Left ventricle myocardium superior (tissue), 1 donor: ENCODE measurements at places on chromosomes 16 and 17. TPM values are rescaled to one million over a fixed set of nuclear protein-coding genes. Genes with fewer than 3 reads are reported as not detected.

The TBC1D26 gene
- total RNA-seq = not detected

GRCh38 chr17:50355701-50356341 is 9.9 kb downstream of the XYLT2 start:
- no peak for DNase-seq

DNA sequence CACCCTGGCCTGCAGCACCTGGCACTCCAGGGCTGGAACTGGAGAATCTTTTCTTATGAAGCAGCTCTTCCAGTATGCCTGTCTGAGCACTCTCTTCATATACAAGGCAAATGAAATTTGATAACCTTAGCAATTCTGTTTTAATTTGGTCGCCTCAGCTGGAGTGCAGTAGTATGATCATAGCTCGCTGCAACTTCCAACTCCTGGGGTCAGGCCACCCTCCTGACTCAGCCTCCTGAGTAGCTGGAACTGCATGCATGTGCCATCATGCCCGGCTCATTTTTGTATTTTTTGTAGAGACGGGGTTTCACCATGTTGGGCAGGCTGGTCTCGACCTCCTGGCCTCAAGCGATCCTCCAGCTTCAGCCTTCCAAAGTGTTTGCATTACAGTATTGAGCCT is 140.8 kb upstream of the CHMP6 start:
- no peak for DNase-seq

DNA sequence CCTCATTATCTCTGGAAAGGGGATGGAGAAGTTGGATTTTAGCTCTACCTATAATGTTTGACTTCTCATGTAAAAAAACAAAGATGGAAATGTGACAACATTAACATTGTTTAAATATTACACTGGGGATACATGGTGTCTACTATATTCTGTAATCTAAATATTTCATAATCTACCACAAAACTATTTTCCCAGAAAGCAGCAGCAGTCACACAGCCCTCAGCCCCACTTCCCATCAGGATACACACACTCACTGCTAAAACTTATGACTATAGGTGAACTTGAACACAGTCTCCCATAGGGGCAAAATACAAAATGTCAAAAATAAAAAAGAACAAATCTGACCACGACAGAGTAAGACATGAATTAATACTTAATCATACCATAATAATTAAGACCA is 95.7 kb downstream of the KANSL1 start:
- DNase-seq = no peak

The CIITA gene
- 12.2 TPM for total RNA-seq

- DNase-seq = no peak
Measured at GRCh38 chr16:79288066-79288465, 312.5 kb downstream of the MAF start.

The SGF29 gene
- total RNA-seq = 20.4 TPM

GRCh38 chr17:63647936-63648335 is 25.7 kb downstream of the MAP3K3 start:
- no peak for DNase-seq

DNA sequence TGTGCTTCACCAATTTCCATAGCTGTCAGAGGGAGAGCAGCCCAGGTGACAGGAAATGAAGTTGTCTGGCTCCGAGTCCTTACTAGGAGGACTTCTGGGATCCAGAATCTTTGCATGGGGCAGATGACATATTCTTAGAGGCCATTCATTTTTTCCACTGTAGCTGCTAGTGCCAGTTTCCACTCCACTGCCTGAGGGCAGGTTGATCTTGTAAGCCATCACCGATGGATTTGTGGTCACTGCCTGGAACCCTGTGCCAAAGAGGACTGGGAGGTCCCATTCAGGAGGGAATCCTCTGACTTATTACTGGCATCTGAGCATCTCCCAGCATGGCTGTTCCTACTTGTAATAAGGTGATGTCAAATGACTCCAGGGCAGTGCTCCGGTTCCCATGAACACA is 144.1 kb upstream of the KCNJ18 start:
- no peak for DNase-seq

DNA sequence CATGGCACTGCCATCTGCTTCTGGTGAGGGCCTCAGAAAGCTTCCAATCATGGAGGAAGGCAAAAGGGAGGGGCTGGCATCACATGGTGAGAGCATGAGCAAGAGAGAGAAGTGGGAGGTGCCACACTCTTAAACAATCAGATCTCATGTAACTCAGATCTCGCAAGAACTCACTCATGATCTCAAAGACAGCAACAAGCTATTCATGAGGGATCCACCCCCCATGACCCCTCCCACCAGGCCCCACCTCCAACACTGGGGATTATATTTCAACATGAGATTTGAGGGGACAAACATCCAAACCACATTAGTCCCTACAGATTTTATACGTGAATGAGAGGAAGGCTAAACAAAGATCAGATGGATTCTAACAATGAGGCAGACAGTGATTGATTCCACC is 8.9 kb upstream of the TMEM132E start:
- no peak for DNase-seq

The CCDC78 gene
- total RNA-seq = 0.50 TPM

- no peak for DNase-seq
Measured at GRCh38 chr17:59669411-59669810, 37.8 kb downstream of the PTRH2 start.

DNA sequence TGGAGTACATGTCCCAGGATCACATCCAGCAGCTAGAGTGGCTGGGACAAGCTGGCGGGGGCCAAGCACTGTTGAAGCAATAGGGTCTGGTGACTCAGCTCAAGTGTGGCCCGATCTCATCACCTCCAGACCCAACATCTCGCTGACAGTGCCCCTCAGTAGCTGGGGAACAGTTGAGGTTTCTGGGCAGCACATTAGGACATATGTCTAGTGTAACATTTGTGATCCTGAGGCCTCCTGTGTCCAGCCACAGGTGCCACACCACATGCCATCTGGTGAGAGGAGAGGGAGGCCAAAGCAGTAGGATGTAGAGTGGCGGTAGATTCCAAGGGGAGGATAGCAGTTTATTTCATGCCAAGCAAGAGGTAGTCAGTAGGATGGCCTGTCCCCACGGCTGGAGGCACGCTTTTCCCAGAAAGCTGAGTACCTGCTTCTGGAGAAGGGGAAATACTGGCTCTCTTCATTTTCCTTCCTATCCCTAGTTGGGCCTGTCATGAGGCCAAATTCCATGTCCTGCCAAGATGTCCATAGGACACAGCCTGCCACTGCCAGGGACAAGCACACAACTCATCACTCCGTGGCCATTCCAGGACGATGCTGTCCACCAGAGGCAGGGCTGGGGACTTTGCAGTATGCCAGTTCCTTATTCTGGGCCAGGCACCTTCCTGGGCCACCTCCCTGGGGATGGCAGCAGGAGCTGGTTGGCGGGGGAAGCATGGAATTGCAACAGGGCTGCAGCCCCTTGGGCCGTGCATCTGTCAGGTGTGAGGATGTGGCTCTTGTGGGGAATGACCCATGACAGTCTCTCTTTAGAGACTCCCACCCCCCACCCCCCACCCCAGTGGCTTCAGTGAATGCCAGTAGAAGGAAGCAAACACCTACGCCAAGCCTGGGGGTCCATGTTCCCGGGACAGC is 24.0 kb downstream of the GGA3 start:
- DNase-seq = peak; percentile 64

The DPEP1 gene
- not detected for total RNA-seq

The QPRT gene
- total RNA-seq = 26.0 TPM

The KRT17 gene
- total RNA-seq = not detected

- no peak for DNase-seq
Measured at GRCh38 chr17:45923511-45924268, 29.3 kb downstream of the MAPT start.

DNA sequence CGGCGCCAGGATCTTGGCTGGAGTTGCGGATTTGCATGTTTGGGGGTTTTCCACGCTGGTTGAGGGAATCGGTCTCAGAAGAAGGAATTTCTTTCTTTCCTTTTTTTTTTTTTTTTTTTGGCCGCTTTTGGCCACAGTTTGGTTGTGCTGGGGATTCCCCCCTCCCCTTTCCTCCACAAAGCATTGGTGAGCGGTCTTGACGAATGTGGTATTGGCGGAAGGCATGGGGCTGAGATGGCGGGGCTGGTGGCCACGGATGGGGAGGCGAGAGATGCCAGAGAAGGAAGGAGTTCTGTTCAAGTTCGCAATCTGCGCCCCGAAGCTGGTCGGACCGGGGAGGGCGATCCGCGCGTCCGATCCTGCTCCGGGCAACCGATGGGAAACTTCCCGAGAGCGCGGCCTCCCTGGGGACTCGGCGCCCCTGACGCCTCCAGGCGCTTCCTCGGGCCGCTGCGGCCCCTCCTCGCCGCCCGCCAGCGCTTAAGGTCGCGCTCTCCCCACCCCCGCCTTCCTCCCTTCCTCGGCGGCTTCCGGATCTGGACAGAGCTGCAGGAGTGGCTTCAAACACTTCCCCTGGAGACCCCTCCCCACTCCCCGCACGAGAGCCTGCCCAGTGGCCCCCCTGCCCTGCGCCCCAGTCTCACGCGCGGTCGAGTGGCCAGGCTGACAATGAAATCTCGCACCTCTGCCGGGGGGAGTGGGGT is 43.2 kb downstream of the RAI1 start:
- peak; percentile 64 for DNase-seq

- no peak for DNase-seq
Measured at GRCh38 chr16:23207485-23207884, 24.9 kb downstream of the SCNN1G start.

DNA sequence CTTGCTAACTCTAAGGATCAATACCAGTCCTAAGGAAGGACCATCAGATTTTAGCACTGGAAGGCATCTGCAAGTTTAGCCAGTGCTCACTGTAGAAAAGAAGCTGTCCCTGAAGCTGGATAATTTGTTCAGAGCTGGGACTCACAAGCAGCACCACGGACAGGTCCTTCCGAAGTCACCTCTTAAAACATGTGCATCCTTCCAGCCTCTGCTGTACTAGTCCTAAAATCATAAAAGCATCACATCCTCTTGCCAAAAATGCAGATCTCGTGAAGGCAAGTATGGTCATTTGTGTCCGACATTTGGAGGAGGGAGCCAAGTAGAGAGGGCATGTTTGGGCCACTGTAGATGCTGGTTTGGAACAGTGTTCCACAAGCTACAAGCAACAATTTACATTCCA is 506.9 kb downstream of the RBFOX1 start:
- no peak for DNase-seq

DNA sequence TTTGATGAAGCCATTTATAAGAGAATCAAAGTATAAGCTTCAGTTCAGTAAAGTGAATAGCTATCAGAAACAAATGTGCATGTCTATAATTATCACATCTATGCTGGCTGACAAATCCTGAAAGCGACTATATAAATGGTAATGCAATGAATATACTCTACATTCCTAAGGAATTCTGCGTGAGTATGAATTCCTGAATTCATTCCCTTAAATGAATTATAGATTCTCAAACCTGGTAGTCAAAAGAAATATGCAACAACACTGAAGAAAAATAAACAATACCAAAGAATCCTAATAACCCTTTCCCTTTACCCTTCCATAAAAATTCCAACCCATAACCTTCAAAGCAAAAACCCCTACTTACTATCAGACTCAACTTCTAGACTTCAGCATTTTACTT is 416.6 kb upstream of the PMFBP1 start:
- no peak for DNase-seq

DNA sequence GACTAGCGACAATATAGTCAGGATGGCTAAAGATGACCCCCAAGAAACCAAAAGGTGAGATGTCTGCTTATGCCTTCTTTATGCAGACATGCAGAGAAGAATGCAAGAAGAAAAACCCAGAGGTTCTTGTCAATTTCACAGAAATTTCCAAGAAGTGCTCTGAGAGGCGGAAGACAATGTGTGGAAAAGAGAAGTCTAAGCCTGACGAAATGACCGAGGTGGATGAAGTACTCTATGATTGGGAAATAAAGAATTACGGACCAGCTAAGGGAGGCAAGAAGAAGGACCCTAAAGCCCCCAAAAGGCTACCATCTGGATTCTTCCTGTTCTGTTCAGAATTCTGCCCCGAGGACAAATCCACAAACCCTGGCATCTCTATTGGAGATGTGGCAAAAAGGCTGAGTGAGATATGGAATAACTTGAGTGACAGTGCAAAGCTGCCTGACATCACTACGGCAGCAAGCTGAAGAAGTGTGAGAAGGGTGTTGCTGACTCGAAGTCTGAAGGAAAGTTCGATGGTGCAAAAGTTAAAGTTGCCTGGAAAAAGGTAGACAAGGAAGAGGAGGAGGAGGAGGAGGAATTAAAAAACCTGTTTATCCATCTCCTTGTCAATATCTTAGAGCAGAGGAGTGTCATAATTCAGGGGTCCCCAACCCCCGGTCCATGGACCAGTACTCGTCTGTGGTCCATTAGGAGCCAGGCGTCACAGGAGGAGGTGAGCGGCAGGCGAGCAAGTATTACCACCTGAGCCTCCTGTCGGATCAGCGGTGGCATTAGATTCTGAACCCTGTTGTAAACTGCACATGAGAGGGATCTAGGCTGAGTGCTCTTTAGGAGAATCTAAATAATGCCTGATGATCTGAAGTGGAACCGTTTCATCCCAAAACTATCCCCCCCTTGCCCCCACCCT is 25.1 kb upstream of the ADGRG1 start:
- DNase-seq = no peak

The ANKRD40CL gene
- total RNA-seq = not detected

DNA sequence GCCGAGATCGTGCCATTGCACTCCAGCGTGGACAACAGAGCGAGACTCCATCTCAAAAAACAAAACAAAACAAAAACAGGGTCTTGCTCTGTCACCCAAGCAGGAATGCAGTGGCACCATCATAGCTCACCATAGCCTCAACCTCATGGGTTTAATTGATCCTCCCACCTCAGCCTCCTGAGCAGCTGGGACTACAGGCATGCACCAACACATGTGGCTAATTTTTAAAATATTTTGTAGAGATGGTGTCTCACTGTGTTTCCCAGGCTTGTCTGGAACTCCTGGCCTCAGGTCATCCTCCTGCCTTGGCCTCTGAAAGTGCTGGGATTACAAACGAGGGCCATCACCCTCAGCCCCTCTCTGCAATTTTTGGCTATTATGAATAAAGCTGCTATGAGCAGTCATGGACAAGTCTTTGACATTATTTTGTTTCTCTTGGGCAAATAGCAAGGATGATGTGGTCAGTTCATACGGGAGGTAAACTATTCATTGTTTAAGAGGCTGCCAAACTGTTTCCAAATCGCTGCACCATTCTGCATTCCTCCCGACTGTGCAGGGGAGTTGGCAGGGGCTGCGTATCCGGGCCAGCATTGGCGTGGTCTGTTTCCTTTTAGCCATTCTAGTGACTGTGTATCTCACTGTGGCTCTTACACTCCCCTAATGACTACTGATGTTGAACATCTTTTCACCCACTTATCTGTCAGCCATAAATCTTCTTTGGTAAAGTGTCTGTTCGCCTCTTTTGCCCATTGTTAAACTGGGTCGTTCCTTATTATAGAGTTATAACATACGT is 21.1 kb downstream of the EIF4A3 start:
- no peak for DNase-seq

The ADAM11 gene
- total RNA-seq = 27.2 TPM

- no peak for DNase-seq
Measured at GRCh38 chr16:75836347-75837010, 110.2 kb upstream of the CPHXL start.

DNA sequence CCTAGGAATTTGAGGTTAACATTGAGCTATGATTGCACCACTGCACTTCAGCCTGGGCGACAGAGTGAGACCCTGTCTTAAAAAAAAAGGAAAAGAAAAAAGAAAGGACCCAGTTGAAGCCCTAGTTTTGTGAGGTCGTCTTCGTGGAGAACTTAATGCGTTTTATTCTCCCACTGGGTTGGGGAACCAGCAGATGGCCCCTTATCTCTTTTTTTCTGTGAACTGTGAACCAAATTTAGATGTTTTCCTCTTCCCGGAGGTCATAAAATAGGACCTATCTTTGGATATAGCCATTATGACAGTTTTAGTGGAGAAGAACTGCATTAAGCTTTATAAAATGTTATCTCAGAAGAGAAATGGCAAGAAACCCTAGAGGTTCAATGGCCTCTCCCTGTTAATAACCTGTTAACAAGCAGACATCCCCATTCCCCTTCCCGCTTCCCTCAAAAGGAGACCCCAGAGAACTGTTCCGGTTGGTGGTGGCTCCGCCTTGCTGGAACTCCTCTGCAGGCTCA is 23.5 kb downstream of the KIAA0513 start:
- no peak for DNase-seq
